ENCODE measurements at places on chromosomes 4 and X.

DNA sequence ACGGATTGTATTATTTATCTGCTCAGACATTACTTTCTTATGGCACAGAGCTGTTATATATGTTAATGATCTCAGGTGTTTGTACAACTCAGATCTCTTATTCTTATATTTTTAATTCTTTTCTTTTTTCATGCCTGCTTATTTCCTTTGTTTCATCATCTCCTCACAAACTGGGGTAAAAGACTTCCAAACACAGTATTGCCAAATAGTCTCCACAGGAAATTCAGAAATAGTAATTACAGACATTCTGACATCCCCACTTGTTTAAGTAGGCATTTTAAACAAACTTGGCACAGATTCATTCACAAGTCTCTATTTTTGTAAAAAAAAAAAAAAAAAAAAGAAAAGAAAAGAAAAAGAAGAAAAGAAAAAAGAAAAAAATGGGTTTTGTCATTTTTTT, 129.7 kb upstream of the USP38 start:
- no peak for DNase-seq

- no peak for DNase-seq
These were observed 479.7 kb upstream of the DIAPH2 start for GRCh38 chrX:96204928-96205327.

DNA sequence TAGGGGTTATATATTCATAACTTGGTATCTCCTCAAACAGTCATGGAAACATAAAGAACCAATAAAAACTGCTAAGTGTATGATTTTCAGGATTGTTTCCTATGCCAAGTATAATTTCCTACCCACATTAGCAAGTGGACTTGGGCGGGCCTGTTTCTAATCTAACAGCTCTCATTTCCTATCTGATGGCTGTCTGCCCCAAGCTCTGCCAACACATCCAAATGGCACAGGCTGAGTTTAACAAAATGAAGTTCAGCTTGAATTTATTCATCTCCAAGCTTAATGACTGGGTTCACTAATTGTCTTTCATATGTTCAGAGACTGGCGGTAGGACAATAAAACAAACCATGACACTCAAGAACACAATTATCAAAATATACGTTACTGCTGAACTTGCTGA, 55.5 kb upstream of the S100G start:
- no peak for DNase-seq

DNA sequence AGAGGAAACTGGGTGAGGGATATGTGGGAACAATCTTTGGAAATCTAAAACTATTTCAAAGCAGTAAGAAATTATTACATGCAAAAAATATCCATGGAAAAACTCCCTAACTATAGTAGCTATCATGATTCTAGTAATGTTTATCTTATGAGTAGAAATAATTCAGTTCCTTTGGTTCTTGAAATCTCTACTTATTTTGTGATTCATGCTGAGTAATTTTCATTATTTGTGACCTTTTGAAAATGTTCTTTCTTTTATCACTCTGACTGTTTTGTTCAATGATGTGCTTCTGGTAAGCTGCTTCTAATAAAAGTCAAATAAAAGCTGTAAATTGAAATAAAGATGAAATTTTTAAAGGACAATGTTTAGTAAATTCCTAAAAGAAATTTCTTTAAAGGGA, 40.4 kb upstream of the MAGEB10 start:
- no peak for DNase-seq

GRCh38 chrX:150958177-150958576, 25.0 kb upstream of the HMGB3 start:
- DNase-seq = no peak

GRCh38 chrX:49878128-49878833, 1.0 kb upstream of the USP27X start:
- DNase-seq = no peak

- no peak for DNase-seq
These were observed 396.5 kb downstream of the DTHD1 start for GRCh38 chr4:36677874-36678273.

DNA sequence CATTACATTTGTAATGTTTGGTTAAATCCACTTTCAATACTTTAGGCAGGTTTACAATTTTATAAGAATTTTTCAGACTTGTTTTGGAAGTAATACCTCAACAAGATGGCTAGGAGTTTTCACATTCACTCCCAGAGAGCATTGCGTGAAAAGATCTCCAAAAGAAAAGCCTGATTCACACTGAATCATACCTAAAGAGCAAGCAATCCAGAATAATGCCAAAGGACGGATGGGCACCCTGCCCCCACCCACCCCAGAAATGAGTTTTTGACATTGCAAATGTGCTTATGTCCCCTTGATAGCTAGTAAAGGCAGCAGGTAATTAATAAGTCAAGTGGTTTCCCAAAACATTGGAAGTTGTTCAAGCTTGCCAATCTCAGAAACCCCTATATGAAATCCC, 557.7 kb upstream of the TENM3 start:
- DNase-seq = no peak

DNA sequence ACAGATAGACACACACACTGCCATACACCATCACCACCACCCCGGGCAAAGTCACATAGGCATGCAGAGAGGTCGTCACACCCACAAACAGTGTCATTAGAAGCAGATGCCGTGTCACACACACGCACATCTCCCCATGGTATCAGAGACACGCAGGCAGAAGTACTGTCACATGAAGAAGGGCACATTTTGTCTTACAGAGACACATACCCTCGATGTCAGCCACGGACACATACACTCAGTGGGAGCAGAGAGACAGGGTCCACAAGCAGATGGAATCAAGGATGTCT, 3.3 kb downstream of the NALF2 start:
- DNase-seq = no peak

DNA sequence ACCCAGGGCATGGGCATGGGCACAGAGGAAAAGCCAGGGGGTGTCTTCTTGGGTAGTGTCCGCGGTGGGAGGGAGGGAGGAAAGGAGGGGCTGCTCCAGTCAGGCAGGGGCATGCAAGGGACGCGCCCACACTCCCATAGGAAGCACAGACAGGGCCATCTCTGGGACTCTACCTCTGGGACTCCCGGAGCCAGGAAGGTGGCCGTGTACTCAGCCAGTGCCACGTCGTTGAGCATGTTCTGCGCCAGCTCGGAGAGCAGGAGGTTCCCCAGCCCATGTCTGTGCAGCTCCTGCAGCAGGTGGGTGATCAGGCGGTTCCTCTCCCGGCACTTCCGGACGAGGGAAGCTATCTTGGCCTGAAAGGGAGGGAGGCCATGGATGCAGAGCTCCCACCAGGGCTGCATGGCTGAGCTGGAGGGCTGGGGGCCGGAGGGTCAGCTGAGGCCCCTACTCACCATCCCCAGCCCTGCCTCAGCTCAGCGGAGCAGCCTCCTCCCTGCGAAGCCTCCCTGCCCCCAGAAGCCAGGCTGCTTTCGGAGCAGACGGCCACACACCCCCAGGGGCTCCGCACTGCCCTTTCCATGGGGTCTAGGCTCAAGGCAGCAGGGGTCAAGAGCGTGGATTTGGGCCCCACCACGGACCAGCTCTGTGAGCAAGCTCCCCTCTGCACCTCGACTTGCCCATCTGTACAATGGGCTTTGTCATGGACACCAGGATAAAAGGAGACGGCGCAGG, 44.6 kb downstream of the C4orf50 start:
- no peak for DNase-seq

GRCh38 chr4:34771632-34772031, 1472.7 kb downstream of the ARAP2 start:
- no peak for DNase-seq

Measured in NCI-H1930 (cell line).